Ascending aorta (tissue), 2 donors: ENCODE measurements at places on chromosomes 1 and 21. TPM values are rescaled to one million over a fixed set of nuclear protein-coding genes. Genes with fewer than 3 reads are reported as not detected.

Gene CFHR2
- not detected for total RNA-seq

DNA sequence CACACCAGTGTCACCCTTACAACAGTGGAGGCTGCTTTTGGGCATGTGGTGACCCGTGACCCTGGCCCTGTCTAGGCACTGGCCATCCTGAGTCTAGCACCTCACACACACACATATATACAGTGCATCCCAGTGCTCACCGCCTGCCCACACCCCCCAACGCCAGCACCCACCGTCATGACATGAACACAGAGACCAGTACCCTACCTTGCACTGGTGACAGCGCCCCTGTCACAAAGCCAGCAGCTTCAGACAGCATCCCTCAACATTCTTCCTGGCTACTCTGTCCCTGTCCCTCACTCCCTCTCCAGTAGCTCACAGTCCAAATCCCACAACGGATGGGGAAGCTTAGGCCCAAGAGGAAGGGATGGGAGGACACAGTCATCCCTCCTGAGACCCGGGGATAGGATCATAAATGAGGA lies 27.1 kb downstream of the AHDC1 start:
- DNase-seq: no peak

DNA sequence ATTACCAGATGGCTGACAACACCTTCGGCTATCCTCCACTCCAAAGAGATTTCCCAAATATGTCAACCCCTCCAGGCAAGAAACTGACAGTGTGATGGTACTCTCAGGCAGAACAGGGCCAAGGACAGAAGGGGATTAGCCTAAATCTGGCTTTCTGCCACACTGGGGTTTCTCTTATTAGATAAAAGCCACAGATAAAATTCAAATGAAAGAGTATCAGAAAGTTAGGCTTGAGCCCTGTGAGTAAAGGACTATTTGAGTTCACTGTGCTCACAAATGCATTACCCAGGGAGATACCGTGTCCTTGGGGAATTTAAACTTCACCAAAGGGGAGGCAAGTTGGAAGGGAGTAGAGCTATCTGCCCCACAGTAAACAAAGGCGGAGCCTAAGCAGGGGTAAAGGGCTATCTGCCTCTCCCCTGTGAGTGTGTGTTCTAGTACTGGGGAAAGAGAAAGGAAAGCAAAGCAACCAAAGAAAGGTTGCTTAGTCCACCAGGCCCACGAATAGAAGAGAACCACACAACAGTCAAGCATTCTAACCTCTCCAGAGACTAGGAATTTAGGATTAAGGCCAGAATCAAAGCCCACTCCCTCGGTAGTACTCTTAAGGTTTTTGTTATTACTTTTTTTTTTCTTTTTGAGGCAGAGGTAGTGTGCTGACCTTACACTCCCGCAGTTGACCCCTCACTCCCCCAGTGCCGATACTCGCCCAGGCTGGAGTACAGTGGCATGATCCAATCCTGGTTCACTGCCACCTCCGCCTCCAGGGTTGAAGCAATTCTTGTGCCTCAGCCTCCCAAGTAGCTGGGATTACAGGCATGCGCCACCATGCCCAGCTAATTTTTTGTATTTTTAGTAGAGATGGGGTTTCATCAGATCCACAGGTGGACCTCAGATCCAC lies 12.7 kb downstream of the TPM3 start:
- DNase-seq: no peak

Gene SPRR2A
- total RNA-seq: not detected

DNA sequence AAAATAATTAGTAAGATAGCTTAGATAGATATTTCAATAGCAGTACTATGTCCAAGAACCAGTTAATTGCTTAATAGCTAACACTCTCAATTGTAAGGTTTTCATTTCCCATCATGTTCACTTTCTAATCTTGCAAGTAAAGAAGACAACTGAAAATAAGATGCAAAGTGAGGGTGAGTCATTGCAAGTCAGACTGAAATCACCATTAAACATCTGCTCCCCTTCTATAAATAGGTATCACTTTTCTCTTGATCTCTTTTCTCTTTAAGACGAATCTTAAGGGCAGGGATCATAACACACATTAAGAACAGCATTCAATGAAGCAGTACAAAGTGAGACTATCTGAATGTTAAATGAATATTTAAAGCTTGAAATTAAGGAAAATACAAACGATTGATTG lies 40.4 kb downstream of the UBR4 start:
- no peak for DNase-seq

DNA sequence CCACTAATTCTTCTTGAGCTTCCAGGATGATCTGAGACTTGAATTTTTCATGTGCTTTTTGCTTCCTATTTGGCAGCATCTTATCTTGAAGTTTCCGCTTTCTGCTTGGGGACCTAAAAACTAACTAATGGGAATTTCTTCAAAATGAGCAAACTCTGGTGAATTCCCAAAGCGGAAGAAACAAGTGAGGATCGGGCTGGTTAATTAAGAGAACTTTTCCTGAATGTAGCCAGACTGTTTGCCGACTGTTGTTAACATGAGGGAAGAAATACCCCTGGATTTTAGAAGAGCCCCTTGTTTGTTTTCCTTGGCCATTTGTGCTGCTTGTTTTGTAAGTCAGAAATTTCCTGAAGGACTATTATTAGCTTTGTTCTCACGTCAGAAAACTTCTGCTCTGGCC lies 6.1 kb upstream of the SELE start:
- no peak for DNase-seq

GRCh38 chr21:16563795-16564194 lies 834.0 kb downstream of the USP25 start:
- DNase-seq: no peak

- no peak for DNase-seq
These were observed 8.9 kb downstream of the VSIG8 start for GRCh38 chr1:159853417-159854115.

- no peak for DNase-seq
These were observed 487.9 kb downstream of the PTBP2 start for GRCh38 chr1:97209381-97209957.

DNA sequence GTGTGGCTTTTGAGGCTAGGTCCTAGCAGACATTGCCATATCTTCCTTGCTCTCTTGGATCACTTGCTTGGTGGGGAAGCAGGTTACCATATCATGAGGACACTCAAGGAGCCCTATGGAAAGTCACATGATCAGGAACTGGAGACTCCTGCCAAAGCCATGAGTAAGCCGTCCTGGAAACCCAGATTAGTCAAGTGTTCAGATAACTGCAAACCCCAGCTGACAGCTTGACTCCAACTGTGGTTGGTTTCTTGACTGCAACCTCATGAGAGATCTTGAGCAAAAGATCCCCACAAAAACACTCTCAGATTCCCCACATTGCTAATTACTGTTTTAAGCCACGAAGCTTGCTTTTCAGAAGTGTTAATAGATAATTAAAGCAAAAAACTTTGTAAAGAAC lies 58.6 kb downstream of the CACNA1E start:
- no peak for DNase-seq

- DNase-seq: no peak
These were observed 456.1 kb downstream of the AJAP1 start for GRCh38 chr1:5110508-5110907.

Gene CLCA4
- not detected for total RNA-seq

- DNase-seq: no peak
These were observed at the start of gene EXTL1 for GRCh38 chr1:26021647-26022403. Gene EXTL1, plus strand, starts transcription at chr1:26021775. Its CDS starts 872 bp downstream, at chr1:26022647.

GRCh38 chr1:213749558-213749957 lies 238.2 kb upstream of the PROX1 start:
- DNase-seq: no peak

Gene OR2T33
- not detected for total RNA-seq

DNA sequence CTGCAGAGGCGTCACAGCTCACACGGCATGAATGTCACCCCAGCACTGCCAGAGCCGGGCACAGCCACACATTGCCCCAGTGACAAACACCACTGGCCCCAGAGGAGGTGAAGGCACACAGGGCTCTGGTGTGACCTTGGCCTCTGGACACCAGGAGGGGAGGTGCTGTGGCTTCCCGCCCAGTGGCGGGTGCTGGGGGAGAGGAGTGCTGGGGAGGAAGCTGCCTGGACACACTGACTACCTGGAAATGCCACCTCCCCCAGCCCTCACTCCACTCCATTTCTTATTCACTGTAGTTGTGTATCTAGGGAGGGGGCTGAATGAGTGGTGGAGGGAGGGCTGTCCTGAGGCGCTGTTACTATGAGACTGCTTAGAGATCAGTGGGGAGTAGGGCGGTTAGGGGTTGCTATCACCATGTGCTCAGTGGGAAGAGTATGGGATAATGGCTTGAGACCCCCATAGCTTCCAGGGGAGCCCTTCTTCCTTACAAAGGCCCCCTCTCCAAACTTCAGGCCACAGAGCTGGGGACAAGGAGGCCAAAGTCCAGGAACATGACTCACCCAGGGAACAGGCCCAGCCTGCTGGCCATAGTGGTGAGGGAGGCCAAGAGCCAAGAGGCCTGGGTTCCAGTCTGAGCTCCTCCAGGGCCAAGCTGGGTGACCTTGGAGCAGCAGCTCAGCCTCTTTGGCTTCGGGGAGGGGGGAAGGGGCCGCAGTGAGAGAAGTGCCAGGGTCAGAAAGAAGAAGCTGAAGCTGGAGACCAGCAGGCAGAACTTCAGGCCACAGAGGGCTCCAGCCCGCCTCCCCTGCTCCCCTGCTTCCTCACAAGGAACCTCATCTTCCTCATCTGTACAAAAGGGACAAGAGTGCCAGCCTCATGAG lies 40.1 kb downstream of the AHDC1 start:
- DNase-seq: peak; percentile 87

- no peak for DNase-seq
These were observed 230.3 kb downstream of the CHRM3 start for GRCh38 chr1:239616673-239617072.

Gene YY1AP1
- total RNA-seq: 24.2 TPM

Gene OR10Z1
- total RNA-seq: not detected

GRCh38 chr1:50993645-50994044 lies 23.6 kb downstream of the CDKN2C start:
- no peak for DNase-seq

DNA sequence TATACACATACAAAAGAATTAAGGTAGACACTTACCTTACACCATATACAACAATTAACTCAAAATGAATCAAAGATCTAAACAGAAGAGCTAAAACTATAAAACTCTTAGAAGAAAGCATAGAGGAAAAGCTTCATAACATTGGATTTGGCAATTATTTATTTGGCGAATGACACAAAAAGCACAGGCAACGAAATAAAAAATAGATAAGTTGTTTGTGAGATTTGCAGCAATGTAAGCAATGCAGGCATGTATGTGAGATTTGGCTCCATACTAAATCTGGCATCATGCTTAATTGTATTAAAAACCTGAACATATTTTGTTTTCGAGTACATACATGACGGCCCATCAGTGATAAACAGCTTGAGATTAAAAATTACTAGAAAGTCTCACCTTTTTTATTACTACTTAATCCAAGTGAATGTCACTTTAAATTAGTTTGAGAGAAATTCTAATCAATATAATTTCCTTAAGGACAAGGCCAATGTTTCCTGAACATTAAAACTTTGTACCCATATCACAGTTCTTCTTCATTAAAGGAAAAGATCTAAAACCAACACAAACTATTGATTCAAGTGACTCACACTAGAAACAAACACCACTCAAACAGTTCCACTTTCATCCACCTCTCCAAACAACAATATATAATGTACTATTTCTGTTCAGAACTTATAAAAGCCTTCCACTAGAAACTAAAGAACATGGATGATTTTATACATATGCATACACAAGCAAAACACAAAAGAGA lies 23.1 kb upstream of the TMEM125 start:
- no peak for DNase-seq

DNA sequence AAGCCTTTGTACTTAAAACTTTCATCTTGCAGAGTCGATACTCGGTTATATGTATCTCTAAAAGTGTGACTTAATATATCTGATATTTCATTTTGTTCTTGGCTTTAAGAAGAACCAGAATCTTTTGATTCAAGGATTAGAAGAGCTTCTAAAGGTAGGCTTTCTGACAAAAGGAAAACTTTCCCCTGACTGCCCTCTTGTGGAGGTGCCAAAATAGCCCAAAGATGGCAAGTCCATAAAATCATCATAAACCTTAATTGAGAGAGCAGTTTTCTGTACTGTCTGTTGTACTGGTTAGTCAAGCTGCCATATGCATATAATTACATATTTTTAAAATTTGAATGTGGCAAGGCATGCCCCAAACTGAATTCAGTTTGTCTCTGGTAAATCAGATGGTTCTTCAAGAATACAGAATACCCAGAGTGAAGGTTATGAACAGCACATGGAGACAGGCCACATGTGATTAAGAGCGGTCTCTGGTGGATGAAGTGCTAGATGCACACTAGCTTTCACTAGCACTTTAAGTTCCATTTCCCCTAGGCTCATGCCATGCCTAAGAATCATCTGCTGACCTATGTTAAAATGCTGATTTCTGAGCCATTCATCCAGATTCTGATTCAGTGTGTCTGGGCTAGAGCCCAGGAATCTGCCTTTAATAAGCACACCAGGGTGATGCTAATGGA lies 27.7 kb upstream of the ELAVL4 start:
- no peak for DNase-seq

GRCh38 chr21:45877821-45878469 lies 103.6 kb upstream of the COL6A1 start:
- DNase-seq: no peak

DNA sequence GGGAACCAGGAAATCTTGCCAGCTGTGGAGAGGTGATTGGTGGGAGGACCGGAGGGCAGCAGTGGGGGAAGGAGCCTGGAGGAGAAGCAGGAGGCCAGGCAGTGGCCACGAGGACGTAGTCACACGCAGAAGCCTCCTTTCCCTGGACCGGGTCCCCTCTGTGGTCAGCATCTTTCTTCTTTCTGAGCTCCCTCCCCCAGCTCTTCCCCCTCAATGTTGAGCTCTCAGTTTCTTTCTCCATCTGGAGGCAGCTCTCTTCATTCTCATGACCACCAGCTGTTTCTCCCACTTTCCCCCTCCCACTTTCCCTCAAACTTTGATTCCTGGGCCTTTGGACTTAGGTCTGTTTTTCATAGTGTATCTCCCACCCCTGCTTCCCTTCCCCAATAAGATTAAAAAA lies 18.3 kb downstream of the KIRREL1 start:
- DNase-seq: no peak
